Urinary bladder (tissue), 4 donors: ENCODE measurements at places on chromosomes 2 and 18. TPM values are rescaled to one million over a fixed set of nuclear protein-coding genes. Genes with fewer than 3 reads are reported as not detected.

The DNER gene
- 2.9 TPM for polyA plus RNA-seq

The LONRF2 gene
- polyA plus RNA-seq = 5.0 TPM

The ARHGAP28 gene
- polyA plus RNA-seq = 9.1 TPM

The NIF3L1 gene
- polyA plus RNA-seq = 27.8 TPM

The TEX44 gene
- not detected for polyA plus RNA-seq

The ARL4C gene
- polyA plus RNA-seq = 22.4 TPM

The SERPINB3 gene
- not detected for polyA plus RNA-seq

The KCNS3 gene
- polyA plus RNA-seq = 7.7 TPM

The CPLX4 gene
- not detected for polyA plus RNA-seq

The ZNF519 gene
- 5.7 TPM for polyA plus RNA-seq

The ABCG5 gene
- not detected for polyA plus RNA-seq

The CRYBA2 gene
- polyA plus RNA-seq = not detected

The RNF125 gene
- 3.4 TPM for polyA plus RNA-seq

The HAUS1 gene
- 24.4 TPM for polyA plus RNA-seq

The MOCOS gene
- polyA plus RNA-seq = 2.1 TPM

The CRYGB gene
- polyA plus RNA-seq = not detected

The APOB gene
- 0.49 TPM for polyA plus RNA-seq

The ANKRD30BL gene
- not detected for polyA plus RNA-seq

The ALLC gene
- polyA plus RNA-seq = 0.19 TPM

The GRB14 gene
- polyA plus RNA-seq = 0.95 TPM

The TACR1 gene
- polyA plus RNA-seq = 3.4 TPM

The COL4A3 gene
- polyA plus RNA-seq = 1.4 TPM

The DOCK10 gene
- polyA plus RNA-seq = 3.8 TPM

The GREB1L gene
- polyA plus RNA-seq = 0.10 TPM

The GFPT1 gene
- polyA plus RNA-seq = 8.7 TPM

The SERPINB10 gene
- polyA plus RNA-seq = not detected

The SLC9A2 gene
- polyA plus RNA-seq = 0.27 TPM

The MC4R gene
- polyA plus RNA-seq = 0.08 TPM

The ZC3H6 gene
- polyA plus RNA-seq = 3.3 TPM

The ATOH8 gene
- polyA plus RNA-seq = 49.2 TPM

The IL36B gene
- polyA plus RNA-seq = not detected

The ARHGEF33 gene
- polyA plus RNA-seq = 0.99 TPM

The INHA gene
- polyA plus RNA-seq = 0.49 TPM

The KCTD1 gene
- 9.7 TPM for polyA plus RNA-seq

The UPP2 gene
- polyA plus RNA-seq = not detected

The TM4SF20 gene
- not detected for polyA plus RNA-seq

The UBXN4 gene
- 46.6 TPM for polyA plus RNA-seq

The SNORC gene
- 0.98 TPM for polyA plus RNA-seq

The KCNG2 gene
- 0.46 TPM for polyA plus RNA-seq

The GPR55 gene
- 0.22 TPM for polyA plus RNA-seq

The CCL20 gene
- polyA plus RNA-seq = 1.5 TPM

The PIEZO2 gene
- 5.9 TPM for polyA plus RNA-seq

The HJURP gene
- polyA plus RNA-seq = 0.27 TPM

The BCL2 gene
- polyA plus RNA-seq = 6.3 TPM

The RESP18 gene
- polyA plus RNA-seq = not detected

The SYT4 gene
- polyA plus RNA-seq = 2.0 TPM

The APLF gene
- 1.4 TPM for polyA plus RNA-seq

The TOGARAM2 gene
- 1.6 TPM for polyA plus RNA-seq

The FAM237A gene
- polyA plus RNA-seq = not detected
